ENCODE measurements at places on chromosomes 11 and 22.

- no peak overlapping the region for H3K4me3 ChIP-seq
- no peaks in the 10 kb centered on the region for H3K27me3 ChIP-seq
- no peak for DNase-seq
- no peaks in the 10 kb centered on the region for H3K36me3 ChIP-seq
- no peak overlapping the region for H3K27ac ChIP-seq
Observed at GRCh38 chr11:75547177-75547576, 14.9 kb upstream of the SERPINH1 start.

DNA sequence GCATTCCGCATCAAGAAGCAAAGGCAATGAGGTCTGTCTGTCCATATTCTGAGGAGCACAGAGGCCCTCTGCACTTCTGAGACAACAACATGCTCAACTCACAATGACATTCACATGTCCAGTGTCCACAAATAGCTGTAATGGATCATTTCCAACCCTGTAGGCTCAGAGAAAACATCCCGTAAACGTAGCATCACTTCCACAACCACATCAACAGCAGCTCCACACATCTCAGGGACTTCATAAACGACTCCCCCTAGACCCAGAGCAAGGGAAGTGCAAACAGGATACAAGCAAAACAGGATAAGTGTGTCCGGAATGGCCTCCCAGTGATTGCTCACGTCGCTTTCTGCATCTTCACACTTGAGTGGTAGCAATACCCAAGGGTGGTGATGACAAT is 100.2 kb downstream of the SYN3 start:
- peaks cover 28% of the 10 kb centered on the region for H3K4me1 ChIP-seq
- DNase-seq: no peak
- H3K4me3 ChIP-seq: peak overlapping the region; percentile 51
- H3K36me3 ChIP-seq: no peaks in the 10 kb centered on the region
- peak overlapping the region; percentile 31 for H3K27ac ChIP-seq

DNA sequence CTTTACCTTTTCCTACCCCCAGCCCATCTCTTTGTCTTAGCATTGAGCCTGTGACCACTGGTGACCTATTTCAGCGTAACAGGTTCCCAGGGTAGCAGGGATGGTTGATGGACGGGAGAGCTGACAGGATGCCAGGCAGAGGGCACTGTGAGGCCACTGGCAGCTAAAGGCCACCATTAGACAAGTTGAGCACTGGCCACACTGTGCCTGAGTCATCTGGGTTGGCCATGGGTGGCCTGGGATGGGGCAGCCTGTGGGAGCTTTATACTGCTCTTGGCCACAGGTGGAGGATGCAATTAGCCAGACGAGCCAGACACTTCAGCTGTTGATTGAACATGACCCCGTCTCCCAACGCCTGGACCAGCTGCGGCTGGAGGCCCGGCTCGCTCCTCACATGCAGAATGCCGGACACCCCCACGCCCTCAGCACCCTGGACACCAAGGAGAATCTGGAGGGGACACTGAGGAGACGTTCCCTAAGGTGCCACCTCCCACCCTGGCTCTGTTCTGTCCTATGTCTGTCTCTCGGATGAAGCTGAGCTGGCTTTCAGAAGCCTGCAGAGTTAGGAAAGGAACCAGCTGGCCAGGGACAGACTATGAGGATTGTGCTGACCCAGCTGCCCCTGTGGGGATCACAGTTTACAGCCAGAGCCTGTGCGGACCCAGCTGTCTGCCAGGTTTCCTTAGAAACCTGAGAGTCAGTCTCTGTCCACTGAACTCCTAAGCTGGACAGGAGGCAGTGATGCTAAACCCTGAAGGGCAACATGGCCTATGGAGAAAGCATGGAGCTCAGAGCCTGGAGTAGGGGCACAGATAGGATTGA is 29.8 kb downstream of the PIK3IP1 start:
- H3K27ac ChIP-seq: no peak overlapping the region
- no peak for DNase-seq
- H3K36me3 ChIP-seq: peaks cover 49% of the 10 kb centered on the region
- no peaks in the 10 kb centered on the region for H3K4me1 ChIP-seq

DNA sequence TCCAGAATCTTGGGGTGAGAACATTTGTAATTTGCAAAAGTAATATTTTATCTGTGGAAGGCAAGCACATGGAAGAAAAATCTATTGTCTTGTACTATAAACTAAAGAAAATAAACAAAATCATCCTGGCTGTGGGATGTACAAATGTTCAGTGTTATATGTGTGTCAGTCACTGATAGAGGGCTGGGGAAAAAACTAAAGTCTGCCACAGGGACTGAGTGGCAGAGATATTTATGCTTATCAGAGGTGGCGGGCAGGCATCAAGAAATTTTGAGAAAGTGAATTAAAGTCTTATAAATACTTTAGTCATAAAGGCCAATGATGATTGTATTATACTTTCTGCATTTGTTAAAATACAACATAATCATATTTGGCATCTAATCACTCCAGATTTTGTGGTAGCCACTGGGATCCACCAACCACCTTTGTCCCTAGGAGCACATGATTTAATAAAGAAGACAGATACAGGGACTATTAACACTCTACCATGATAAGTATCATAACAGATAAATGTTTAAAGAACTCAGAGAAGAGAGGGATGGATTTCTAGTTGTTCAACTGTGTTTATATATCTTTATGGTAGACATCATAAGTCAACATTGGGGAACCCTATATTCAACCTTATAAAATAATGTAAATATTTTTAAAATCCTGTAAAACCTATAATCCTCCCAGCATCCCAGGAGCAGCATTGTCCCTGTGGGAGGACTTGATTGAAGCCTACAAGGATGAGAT is 2.6 kb upstream of the ENDOD1 start:
- no peak overlapping the region for H3K27ac ChIP-seq
- peaks cover 19% of the 10 kb centered on the region for H3K4me1 ChIP-seq
- H3K36me3 ChIP-seq: no peaks in the 10 kb centered on the region

DNA sequence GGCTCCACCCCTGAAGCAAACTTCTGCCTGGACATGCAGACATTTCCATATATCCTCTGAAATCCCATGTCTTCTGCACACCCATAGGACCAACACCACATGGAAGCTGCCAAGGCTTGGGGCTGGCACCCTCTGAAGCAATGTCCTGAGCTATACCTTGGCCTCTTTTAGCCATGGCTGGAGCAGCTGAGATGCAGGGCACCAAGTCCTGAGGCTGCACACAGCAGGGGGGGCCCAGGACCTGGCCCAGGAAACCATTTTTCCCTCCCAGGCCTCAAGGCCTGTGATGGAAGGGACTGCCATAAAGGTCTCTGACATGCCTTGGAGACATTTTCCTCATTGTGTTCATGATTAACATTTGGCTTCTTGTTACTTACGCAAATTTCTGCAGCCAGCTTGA is 34.5 kb downstream of the SYT9 start:
- H3K4me3 ChIP-seq: no peak overlapping the region
- no peaks in the 10 kb centered on the region for H3K4me1 ChIP-seq
- no peak for DNase-seq
- no peaks in the 10 kb centered on the region for H3K36me3 ChIP-seq

- H3K27me3 ChIP-seq: peaks cover 18% of the 10 kb centered on the region
- no peak overlapping the region for H3K4me3 ChIP-seq
- H3K27ac ChIP-seq: no peak overlapping the region
- H3K4me1 ChIP-seq: peaks cover 16% of the 10 kb centered on the region
- DNase-seq: no peak
Observed at GRCh38 chr22:35134637-35135036, 68.7 kb downstream of the ISX start.
